AG04449 (cell line): ENCODE measurements at places on chromosomes 4 and X.
A peak's percentile ranks its signal among the peaks of the same experiment; 100 is the strongest.

DNA sequence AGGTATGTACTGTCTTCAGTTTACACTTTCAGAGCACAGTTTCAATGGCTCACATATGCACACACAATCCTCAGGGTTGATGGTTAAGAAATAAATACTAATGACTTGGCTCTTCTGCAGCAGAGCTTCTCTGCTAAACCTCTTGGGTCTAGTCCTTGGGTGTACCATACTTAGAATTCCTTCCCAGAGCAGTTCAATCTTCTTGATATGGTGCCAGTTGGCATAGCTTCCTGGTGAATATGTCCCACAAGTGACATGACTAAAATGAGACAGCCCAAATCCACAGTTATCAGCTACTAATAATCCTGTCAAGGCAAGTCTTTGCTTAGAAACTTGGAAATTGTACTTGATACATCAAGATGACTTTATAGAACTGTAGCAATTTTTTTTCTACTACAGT lies 654.4 kb downstream of the IQCM start:
- peak; percentile 65 for DNase-seq

DNA sequence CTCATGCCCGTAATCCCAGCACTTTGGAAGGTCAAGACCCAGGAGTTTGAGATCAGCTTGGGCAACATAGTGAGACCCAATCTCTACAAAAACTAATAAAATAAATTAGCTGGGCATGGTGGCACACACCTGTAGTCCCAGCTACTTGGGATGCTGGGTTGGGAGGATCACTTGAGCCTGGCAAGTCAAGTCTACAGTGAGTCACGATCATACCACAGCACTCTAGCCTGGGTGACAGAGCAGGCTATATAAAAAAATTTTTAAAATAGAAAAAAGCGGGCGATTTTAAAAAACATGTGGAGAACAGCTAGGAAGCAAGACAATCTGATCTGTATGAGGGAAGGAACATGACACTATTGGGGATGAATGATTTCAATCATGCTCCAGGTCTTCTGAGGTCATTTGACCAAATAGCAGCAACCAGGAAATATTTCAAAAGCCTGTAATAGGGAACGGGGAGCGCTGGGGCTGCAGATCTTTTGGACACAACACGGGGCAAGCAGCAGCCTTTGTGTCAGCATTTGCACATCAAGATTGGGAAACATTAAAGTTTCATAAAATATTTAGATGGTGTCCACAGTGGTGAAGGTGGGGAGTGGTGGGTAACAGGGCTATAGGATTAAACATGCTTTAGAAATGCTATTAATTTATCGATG lies 48.3 kb upstream of the GUCY1A1 start:
- DNase-seq: no peak

GRCh38 chr4:127533028-127533700 lies 99.6 kb upstream of the INTU start:
- no peak for DNase-seq

DNA sequence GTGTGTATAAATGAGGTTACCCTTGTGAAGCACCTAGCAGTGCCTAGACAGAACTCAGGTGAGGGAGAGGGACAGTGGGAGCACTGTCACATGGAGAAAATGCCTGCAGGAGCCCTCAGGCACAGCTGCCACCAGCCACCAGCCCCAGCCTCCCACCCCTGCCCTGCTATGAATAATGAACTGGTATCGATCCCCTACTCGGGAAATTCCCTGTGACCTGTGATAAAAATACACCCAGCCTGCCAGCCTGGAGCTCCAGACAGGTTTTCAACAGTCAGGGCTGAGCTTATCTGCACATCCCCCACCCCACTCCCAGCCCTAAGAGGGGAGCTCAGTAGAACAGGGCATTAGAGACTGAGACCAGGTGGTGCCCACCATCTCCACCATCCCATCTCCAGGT lies 159.6 kb upstream of the PJA1 start:
- no peak for DNase-seq

- DNase-seq: no peak
Measured at GRCh38 chr4:18777190-18777930, 755.8 kb upstream of the LCORL start.

- no peak for DNase-seq
Measured at GRCh38 chrX:53476371-53476770, 42.2 kb upstream of the HSD17B10 start.

GRCh38 chrX:52361941-52362340 lies 6.9 kb upstream of the XAGE2 start:
- DNase-seq: no peak

- no peak for DNase-seq
Measured at GRCh38 chr4:40623707-40624106, 6.0 kb downstream of the RBM47 start.

DNA sequence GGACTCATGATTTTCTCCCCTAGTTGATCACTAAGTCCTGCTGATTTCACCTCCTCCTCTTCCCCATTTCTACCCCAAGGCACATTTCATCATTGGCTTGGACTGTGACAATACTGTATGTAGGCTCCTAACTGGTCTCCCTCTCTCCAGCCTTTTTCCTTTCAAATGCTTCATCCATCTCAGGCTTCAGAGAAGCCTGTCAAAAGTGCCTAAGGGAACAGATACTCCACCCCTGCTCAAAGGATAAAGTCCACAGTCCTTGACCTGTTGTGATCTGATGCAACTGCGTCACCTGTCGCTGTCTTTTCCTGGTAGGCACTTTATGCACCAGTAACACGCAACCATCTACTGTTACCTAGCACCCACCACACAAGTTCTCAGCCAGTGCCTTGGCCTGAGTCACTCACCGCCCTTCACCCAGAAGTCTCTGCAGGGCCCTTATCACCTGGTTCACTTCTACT lies 12.8 kb downstream of the SCARB2 start:
- no peak for DNase-seq

- DNase-seq: no peak
Measured at GRCh38 chrX:74230094-74230493, 73.9 kb upstream of the ZCCHC13 start.

- peak; percentile 14 for DNase-seq
Measured at GRCh38 chr4:156193800-156194199, 240.1 kb upstream of the CTSO start.

DNA sequence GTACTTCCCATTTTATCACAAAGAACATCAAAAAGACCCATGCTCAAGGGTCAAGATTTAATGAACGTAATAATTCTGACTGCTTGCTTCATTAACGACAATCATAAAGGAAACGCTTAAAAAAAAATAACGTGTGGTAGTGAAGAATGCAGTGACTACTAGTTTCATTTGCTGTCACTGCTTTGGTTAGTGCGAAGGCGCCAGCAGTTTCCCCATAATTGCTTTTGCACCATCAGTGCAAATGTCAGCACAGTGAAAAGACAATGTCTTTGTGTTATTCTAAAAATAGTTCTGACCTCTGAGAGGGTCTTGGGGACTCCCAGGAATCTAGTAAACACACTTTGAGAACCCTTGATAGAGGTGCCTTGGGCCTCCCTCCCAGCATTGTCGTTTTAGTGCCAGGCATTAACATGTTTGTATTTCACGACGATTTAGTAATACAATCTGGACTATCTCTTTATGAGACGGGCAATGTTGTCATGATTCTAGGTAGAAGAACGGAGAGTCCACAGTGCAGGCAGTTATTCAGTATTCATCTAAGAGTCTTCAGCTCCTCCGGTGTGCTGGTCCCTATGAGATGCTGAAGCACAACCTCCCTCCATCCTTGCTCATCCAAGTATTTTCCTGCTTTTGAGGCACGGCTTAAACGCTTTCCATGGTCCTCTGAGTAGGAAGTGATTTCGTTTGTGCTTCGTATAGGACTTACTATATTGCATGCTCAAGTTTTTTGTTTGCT lies 71.0 kb downstream of the AFF1 start:
- no peak for DNase-seq

DNA sequence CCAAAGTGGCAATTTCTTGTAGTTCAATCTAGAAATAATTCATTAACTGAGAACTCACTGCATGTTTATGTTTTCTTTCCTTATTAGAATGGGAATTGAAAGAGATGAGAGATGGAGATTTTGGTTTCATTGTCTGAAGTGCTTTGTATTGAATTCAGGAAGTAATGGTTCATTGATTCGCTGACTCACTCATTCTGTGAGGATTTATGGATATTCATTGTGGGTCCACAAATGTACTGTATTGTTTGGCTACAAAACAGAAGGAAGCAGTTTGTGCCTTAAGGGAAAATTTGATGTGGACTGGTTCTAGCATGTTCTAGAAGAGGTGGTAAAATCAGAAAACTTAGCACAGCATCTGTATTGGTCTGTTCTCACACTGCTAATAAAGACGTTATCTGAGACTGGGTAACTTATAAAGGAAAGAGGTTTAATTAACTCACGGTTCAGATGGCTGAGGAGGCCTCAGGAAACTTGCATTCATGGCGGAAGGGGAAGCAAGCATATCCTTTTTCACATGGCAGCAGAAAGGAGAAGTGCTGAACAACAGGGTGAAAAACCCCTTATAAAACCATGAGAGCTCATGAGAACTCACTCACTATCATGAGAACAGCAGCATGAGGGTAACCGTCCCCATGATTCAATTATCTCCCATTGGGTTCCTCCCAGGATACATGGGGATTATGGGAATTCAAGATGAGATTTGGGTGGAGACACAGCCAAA lies 132.3 kb upstream of the VCX3A start:
- no peak for DNase-seq

DNA sequence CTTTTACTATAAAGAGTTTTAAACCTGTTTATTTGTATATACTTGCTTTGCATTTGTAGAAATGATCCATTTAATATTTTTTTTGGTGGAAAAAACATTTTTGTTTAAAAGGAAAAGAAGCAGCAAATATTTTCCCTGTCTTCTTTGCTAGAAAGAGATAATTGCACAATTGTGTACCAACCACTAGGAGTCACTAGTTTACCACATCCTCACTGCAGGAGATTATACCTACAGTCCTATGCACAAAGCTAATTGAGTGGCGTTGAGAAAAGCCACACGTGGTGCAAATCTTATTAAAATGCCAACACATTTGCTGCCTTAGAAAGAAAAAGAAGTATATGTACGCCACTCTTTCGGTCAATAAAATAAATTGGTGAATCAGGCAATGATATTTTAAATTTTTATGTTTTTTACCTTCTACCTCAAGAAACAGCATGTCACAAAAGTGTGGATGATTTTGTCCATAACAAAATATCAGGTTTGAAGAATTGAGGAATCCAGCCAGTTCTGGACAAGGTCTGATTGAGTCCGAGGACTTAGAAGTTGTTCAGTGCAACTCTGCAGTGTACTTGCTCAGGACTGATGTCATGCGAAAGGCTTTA lies 102.9 kb downstream of the GRXCR1 start:
- DNase-seq: no peak

- DNase-seq: no peak
Measured at GRCh38 chr4:165874791-165875371, 1.8 kb downstream of the TLL1 start.

GRCh38 chr4:28754376-28754775 lies 1893.7 kb downstream of the STIM2 start:
- no peak for DNase-seq

GRCh38 chrX:78092296-78092695 lies 11.8 kb upstream of the PGK1 start:
- no peak for DNase-seq

DNA sequence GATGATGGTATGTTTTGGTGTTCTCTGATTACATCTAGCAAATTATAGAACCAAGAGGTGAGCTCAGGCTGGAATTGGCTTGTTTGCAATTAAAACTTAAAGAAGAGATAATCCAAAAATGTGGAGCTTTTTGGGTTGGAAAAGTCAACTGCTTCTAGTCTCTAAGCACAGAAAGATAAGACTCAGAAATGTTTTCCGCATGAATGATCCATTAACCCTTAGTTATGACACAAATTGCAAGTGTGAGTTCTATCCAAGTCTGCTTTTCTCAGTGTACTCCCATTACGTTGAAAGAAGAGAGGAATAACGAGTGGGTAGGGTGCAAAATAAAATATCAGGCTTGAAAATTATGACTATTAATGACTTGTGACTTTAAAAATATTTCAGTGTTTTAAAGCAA lies 38.5 kb downstream of the HPGD start:
- DNase-seq: no peak

DNA sequence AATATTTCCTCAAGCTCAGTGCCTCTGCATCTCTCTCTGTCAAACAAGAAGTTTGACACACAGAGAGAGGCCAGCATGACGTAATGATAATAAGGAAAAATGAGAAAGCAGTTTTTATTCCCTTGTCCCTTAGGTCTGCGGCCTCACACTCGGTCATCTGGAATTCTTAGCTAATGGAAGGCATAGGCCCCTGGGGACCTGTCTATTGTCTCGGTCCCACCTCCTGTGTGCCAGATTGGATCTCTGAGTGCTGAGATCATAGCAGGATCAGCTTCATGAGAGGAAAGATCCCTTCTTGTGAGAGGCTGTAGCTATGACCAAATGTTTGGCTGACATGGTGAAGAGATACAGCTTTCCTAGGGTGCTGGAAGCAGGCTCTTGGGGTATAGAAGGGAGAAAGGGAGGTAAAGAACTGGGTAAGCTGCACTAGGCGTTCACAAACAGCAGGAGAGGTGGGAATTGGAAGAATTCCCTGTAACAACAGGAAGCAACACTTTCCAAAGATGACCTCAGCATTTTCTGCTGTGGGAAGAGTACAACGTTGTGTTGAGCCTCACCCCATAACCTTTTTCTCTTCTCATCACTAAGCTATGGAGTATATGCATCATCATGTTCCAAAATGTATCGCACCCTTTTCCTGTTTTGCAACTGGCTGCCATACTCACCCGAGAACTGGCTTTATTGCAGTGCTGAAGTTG lies 20.2 kb downstream of the TMEM31 start:
- DNase-seq: peak; percentile 49
